ENCODE measurements at places on chromosomes 1 and 21.

DNA sequence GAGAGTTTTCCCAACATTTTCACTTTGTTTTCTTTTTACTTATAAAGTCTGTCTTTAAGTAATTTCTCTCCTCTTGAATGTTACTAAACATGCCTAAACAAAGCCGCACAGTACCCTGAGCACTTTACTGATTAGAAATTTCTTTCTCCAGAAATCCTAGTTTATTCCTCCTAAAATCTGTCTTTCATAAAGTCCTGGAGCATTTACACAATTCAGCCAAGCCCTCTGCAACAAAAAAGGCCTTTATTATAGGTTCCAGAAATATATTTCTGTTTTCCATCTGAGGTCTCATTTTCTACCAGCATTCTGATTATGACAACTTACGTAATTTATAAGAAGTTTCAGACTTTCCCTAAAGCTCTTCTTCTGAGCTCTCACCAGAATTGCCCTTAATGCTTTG lies 549.5 kb upstream of the OLFM3 start:
- no peak for DNase-seq

- no peak for DNase-seq
Measured at GRCh38 chr21:35266546-35266945, 217.4 kb upstream of the RUNX1 start.

- DNase-seq: no peak
Measured at GRCh38 chr1:2611031-2611501, 21.8 kb downstream of the MMEL1 start.

DNA sequence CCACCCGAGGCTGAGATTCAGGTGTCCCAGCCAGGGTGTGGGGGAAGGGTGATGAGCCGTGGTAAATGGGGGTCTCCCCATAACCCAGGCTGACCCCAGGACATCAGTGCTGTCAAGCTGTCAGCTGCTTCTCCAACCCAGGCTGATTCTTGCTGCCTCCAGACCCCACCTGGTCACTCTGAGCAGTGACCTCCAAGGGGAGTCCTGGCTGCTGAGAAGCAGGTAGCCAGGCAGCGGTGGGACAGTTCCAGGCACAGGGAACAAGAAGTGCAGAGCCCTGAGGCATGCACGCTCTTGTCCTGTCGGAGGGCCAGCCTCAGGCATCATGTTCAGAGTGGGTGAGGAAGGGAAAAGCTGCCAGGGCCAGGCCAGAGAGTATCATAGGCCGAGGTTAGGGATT lies 1.1 kb downstream of the ESPN start:
- DNase-seq: no peak

- DNase-seq: no peak
Measured at GRCh38 chr1:33819290-33819912, 44.5 kb upstream of the HMGB4 start.

DNA sequence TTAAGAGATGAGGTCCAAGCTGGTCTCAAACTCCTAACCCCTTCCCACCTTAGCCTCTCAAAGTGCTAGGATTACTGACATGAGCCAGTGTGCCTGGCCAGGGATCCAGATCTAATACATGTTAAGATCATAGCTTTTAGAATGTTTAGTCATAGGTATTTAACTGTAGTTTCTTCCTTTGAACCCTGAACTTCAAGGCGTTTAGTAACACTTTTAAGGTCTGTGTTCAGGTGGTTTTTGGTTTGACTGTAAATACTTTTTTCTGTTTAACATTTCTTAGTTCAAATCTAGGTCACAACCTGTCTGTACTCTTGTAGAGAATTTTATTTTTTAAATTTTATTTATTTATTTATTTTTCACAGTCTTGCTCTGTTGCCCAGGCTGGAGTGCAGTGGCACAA lies 28.1 kb downstream of the RAP1A start:
- no peak for DNase-seq

GRCh38 chr21:44067011-44067839 lies 40.0 kb upstream of the PWP2 start:
- no peak for DNase-seq

All from NCI-H187 (cell line).